Body of pancreas (tissue), 4 donors: ENCODE measurements at places on chromosomes 3 and 15.

DNA sequence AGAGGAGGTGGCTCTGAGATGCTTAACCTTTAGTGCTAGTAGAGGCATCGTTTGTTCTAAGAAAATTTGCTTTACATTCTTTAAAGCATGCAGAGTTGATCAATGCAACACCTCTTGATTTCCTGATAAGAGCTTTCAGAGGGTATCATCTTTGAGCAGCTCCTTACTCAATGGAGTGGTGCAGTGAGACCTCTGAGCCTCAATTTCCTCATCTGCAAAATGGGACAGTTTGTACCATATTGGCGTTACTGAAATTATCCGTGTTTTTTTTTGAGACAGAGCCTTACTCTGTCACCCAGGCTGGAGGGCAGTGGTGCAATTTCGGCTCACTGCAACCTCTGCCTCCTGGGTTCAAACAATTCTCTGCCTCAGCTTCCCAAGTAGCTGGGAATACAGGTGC lies 1.6 kb upstream of the TMEM42 start:
- DNase-seq = no peak

DNA sequence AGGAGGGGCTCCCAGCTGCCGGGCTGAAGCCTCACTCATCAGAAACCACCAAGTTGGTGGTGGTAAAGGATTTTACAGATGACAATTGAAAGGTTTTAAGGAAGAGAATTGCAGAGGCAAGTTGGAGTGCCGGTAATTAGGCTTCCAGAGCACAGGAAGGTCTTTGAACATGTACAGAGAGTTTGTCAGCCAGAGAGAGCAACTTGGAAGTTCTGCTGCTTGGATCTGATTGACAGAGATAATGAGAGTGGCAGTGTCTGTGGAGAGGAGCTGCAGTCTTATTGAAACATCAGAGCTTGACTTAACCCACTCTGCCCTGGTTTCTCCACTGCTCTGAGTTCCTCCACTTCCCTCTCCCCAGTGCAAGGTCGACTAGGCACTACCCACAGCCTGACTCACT lies 448.6 kb downstream of the EPHB1 start:
- no peak for DNase-seq

- no peak for DNase-seq
Measured at GRCh38 chr15:47756872-47757271, 39.6 kb downstream of the SEMA6D start.

GRCh38 chr15:57782731-57783130 lies 76.2 kb downstream of the POLR2M start:
- no peak for DNase-seq

DNA sequence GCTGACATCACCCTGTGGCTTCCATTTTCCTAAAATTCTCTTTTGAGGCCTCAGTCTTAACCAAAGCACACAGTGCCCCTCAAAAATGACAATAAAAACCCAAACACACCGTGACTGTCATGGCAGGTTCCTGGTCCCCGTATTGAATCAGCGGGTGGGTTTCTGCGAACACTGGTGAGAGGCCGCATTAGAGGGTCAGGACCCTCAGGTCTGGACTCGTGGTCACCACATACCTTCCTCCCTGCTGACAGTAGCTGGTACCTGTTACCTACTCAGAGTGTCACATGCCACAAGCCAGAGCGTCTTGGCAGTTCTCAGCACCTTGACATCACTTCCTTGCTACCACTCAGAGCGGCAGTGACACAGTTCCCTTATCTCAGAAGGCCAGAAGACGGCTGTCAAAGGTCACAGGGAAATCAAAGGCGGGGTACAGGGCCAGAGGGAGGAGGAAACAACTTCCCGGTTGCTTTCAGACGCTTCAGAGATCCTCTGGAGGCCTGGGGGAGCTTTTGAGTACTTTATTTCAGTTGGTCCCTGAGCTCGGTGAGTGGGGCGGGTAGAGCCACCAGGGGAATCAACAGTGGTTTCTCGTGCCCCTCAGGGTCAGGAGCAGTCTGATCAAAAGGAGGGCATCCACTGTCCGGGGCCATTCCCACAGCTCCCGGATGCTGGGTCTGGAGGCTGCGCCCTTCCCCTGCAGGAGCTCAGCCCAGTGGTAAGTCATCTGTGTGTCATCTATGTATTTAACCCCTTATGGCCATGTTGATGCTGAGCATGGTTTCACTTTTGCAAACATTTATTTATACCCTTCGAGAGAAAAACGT lies at the start of the genes CCR5AS and CCRL2:
Gene CCR5AS (minus strand): TSS at position 279 of the 824 bp plus-strand sequence.
Gene CCRL2 (plus strand): TSS at position 472 of the 824 bp plus-strand sequence. CDS start 821 bp downstream, outside the sequence.
- peak; percentile 54 for DNase-seq

- no peak for DNase-seq
Measured at GRCh38 chr3:127949446-127950055, 34.5 kb downstream of the KBTBD12 start.

DNA sequence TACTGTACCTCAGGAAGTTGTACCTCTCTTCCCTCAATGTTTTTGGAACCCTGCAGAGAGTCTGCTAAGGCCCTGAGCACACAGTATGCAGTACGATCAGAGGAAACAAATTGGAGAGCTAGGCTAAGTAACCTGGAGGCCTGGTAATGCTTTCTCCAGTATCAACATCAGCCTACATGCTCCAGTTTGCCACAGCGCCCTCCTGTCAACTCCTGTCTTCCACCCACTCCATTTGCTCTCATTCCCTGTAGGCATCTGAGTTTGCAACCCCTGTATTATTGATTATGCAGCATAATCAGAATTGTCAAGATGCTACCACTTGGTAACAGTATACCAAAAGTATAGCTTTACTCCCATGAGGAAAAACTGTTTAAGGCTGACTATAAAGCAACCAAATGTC lies 14.4 kb downstream of the POLG start:
- no peak for DNase-seq

- DNase-seq = no peak
Measured at GRCh38 chr15:59618406-59618805, 6.8 kb downstream of the GCNT3 start.

DNA sequence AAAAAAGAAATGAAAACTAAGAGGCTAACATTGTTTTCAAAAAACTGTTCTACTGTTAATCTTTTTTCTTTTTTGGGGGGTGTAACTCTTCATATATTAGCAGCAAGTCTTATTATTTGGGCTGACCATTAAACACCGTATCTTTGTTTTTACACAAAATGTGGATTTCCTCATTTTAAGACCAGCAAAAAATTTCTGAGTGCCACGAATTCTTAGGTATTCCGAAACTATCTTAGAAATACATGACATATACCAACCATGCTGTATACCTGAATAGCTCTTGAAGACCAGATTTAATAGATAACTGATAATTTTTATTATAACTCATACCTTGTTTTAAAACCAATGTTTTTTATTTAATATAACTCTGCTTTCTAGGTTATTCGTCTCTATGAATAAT lies 620 bp upstream of the TTC23 start:
- no peak for DNase-seq

- no peak for DNase-seq
Measured at GRCh38 chr3:98786364-98787006, 23.3 kb downstream of the ST3GAL6 start.
